ENCODE measurements at places on chromosomes 6 and 20.

- DNase-seq, result no peak
These were observed 137.9 kb downstream of the VEGFA start for GRCh38 chr6:43907789-43908472.

DNA sequence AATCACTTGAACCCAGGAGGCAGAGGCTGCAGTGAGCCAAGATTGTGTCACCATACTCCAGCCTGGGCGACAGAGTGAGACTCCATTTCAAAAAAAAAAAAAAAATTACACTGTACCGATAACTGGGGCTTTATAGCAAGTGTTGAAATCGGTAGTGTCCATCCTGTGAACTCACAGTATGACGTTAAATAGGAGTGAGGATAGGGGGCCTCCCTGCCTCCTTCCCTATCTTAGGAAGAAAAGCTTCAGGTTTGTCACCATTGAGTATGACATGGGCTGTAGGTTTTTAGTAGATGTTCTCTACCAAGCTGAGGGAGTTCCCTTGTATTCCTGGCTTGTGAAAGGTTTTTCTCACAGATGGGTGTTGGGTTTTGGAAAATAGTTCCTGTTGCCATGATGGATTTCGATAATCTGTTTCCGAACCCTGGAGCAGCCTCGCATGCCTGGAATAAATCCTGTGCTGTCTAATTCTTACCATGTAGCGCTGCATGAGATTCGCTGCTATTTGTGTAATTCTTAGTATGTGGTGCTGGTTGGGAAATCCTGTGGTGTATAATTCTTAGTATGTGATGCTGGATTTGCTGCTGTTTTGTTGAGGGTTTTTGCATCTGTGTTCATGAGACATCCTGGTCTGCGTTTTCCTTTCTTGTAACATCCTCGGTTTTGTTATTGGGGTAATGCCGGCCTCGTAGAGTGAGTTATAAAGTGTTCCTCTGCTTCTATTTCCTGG, 23.6 kb downstream of the NTSR1 start:
- DNase-seq, result no peak

- DNase-seq, result no peak
These were observed 51.8 kb downstream of the SLC35B3 start for GRCh38 chr6:8383584-8383983.

- no peak for DNase-seq
These were observed 1.5 kb upstream of the ARFGEF2 start for GRCh38 chr20:48919882-48920526.

- DNase-seq, result no peak
These were observed 3.7 kb upstream of the TXNDC5 start for GRCh38 chr6:7914311-7914710.

- no peak for DNase-seq
These were observed 24.9 kb downstream of the ZNF292 start for GRCh38 chr6:87180105-87180728.

- no peak for DNase-seq
These were observed 348.4 kb downstream of the TPBG start for GRCh38 chr6:82711971-82712370.

DNA sequence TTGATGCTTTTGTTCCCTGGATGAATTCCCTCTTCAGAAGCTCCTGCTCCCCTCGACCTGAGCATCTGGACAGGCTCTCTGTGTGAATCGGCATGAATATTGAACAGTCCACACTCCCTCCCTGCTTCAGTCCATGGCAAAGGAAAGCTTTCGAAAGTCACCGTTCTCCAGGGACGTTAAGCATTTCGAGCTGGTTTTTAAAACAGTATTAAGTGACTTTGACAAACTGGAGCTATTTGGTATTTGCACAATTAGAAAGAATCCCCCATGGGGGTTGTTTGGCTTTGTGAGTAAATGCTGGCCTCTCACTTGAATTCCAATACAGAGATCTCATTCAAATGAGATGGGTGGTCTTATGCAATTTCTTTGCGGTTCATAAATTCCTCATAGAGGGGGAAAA, 85.3 kb upstream of the TIAM2 start:
- DNase-seq, result no peak

GRCh38 chr20:39874049-39874893, 814.8 kb downstream of the MAFB start:
- DNase-seq, result peak; percentile 63

GRCh38 chr6:143529095-143529494, 17.6 kb upstream of the FUCA2 start:
- DNase-seq, result peak; percentile 26

DNA sequence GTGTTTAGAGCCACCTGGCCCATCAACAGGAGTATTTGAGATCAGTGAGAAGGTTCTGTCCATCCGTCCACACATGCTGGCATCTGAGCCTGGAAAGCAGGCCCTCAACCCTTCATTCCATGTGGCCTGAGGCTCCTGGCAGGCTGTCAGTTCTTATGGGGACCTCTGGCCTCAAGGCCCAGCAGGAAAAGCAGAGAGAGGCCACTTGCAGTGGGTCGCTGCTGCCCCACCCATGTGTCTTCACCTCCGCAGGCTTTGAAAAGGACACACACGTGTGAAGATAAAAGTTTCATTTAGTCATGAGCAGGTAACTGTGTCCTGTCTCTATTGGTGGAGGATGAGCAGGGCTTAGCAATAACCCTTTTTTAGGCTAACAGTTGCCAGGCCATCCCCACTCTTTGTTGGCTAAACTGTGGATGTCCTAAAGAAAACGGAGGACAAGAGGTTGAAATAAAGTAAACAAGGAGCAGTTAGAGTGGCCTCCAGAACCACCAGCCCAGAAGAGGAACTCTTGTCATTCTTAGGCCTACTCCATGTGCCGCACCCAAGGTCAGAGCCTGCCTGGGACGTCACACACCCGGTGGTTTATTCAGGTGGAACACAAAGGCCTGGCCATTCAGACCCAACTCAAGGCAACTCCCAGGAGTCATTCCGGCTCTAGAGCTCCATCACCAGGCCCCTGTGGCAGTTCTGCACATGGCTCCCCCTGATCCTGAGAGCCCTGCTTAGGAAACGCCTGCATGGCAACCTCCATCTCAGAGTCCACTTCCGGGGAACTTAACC, 143.4 kb upstream of the CST7 start:
- no peak for DNase-seq

DNA sequence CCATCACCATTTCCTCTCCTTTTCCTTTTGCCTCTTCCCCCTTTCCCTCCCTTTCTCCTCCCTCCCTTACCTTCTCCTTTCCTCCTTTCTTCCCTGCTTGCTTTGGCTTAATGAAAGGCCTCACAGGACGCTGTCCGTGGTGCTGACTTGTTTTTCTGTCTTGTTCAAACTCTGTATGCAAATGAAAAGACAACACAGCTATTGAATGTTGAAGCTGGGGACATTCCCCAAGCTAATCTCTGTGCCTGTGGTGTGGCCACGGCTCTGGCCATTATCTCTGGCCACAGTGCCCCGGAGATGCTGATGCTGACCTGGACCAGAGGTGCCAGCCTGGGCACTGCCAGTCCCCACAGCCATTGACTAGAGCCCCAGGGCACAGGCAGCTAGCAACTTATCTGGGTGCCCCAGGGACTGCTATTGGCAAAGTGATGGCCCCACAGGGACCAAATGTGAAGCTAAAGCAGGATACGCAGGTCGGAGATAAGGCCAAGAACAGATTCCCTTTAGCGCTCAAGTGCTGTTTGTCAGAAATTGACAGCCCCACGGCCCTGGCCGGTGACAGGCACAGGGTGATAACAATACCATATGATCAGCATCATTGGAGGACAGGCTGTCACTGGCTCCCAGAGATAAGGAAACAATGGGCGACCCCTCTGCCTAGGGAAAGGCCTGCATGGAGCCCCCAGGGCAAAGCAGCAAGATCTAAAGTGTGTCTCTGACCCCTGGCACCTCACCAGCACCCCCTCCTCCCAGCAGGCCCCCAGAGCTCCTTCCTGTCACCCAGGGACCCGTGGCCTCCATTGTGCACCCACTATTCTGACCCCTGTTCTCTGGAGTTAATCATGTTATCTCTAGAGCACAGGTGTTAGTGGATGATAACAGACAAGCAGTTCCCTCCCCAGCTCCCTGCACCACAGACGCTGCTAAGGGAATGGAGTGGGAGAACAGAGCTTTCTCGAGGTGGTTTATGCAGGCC, 31.6 kb upstream of the SLC32A1 start:
- DNase-seq, result peak; percentile 59

DNA sequence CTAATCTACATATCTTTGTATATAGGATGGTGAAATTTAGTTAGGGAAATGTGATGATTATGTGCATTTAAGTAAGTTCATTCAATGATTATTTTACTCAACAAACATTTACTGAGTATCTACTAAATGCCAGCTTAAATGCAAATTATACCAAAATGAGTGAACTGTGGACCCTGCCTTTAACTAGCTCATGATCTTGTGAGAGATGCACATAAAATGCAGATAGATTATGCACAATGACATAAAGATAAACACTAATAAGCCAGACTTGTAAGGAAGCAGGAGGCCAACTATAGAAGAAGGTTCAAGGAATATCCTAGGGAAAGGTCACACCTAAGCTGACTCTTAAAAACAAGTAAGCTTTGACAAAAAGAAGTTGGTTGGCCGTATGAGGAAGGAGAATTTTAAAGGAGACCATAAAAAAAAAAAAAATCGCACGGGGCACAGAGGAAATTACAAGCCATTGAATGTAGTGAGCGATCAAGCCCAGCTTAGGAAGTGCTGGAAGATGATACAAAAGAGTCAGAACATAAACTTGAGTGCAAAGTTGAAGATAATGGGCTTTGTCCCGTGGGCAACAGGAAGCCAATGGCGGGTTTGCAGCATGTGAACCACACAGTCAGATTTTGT, 107.9 kb downstream of the NRSN1 start:
- DNase-seq, result no peak

DNA sequence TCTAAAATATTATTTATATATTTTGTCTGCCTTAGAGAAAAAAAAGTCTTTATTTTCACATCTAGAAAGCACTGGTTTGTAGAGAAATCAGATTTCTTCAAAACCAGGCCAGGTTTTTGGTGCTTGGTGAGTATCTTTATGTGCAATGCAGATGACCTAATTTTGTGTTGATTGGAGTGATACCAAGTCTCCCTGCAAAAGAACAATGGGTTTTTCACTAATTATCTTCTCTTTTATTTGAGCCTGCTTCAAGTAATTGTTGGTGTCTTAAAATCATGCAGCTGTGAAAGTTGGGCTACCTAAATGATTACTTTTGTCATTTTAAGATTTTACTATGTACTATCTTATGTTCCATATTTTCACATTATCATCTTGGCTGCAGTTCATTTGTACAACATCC, 874.7 kb downstream of the TFAP2A start:
- DNase-seq, result no peak

DNA sequence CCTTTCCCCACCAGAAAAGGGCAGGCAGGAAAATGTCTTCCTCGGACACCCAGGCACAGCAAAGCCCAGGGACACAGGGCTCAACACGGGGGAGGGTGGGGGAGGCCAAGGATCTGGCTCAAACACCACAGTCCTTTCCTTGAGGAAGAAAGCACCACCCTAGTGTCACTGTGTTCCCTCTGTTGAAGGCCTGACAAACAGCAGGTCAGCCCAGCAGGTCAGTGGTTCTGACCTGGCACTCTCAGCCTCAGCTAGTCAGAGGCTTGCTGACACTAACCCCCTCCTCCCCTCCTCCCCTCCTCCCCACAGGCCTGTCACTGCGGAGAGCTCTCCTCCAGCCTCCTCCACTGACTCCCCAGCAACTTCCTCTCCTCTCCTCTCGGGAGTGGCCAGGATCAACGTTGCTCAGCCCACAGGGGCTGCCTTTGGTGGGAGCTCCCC, 239.6 kb downstream of the LRFN2 start:
- DNase-seq, result no peak

DNA sequence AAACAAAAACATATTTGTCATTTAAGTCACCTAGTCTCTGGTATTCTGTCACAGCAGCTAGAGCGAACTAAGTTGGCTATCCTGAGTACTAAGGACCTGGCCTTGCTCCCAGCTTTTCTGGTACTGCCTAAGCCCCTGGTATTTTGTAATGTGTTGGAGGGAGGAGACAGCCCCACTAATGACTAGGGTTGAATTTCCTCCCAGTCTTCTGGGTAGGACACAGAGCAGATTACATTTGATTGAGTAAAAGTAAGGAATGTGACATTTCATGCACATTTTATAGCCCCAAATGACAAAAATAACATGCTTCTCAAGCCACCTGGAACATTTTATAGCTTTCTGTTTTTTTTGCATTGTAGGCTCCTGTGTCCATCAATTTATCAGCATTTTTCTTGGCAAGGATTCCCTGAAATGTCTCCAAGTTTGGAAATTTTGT, 47.9 kb upstream of the DDR1 start:
- no peak for DNase-seq

GRCh38 chr20:59786801-59787537, 146.5 kb downstream of the SYCP2 start:
- DNase-seq, result no peak

DNA sequence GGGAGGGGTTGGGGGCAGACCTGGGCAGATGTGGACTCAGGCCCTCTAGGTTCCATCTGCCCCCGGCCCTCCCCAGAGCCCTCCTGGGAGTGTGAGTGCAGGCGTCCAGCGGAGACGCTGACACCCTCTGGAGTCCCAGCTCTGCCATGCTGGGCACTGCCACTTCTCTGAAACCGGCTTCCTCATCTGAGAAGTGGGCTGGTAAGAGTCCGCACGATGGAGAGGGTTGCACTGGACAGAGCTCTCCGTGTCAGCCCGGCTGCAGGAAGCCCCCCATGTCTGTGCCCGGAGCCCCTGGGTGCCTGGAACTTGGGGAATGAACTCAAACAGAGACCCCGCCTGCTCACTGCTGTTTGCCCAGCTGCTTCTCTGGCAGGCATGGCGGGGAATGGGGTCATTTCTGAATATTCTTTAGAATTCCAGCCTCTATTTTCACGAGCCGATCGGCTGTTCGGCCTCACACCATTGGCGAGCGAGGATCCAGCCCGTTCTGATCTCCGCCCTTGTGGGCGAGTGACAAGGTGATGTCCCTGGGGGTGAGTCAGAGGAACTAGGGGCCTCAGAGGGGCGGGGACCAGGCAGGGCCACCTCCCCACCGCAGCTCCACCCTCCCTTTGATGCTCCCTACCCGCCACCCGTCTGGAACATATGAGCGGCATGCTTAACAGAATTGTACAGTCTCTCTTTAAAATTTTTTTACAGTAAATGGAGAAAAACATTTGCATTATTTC, 47.8 kb upstream of the GATA5 start:
- DNase-seq, result no peak

DNA sequence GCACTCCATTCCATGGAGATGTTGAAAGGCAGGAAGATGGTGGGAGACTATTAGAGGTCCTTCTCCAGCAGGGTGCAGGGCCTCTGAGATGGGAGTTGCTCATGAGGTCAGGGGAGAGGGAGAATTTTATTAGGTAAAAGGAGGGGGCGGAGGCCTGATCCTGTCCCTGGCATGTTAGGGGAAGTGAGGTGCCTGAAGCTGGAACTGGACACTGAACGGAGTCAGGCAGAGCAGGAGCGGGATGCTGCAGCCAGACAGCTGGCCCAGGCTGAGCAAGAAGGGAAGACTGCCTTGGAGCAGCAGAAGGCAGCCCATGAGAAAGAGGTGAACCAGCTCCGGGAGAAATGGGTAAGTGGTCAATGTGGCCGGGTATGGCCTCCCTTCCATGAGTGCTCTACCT, 24.4 kb downstream of the CEP250 start:
- no peak for DNase-seq

DNA sequence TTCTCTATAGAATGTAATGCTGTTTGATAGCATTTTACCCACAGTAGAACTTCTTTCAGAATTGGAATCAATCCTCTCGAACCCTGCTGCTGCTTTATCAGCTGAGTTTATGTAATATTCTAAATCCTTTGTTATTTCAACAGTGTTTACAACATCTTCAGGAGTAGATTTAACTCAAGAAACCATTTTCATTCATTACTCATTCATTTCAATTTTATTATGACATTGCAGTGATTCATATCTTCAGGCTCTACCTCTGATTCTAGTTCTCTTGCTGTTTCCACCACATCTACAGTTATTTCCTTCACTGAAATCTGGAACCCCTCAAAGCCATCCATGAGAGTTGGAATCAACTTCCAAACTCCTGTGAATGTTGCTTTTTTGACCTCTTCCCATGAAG, 93.7 kb downstream of the ZFAND3 start:
- DNase-seq, result no peak
